Chondrocyte (in vitro differentiated cells): ENCODE measurements at places on chromosomes 5 and 9. TPM values are rescaled to one million over a fixed set of nuclear protein-coding genes. Genes with fewer than 3 reads are reported as not detected.

- DNase-seq, result no peak
Observed at GRCh38 chr5:17276445-17276844, 59.0 kb downstream of the BASP1 start.

SYK gene
- 0.22 to 0.55 TPM in 2 of 3 replicates, not detected in the other for total RNA-seq

MRPS30 gene
- 30.3 to 38.9 TPM (median 32.0 TPM) in 3 replicates for total RNA-seq

LHX6 gene
- not detected in 3 replicates for total RNA-seq

DNA sequence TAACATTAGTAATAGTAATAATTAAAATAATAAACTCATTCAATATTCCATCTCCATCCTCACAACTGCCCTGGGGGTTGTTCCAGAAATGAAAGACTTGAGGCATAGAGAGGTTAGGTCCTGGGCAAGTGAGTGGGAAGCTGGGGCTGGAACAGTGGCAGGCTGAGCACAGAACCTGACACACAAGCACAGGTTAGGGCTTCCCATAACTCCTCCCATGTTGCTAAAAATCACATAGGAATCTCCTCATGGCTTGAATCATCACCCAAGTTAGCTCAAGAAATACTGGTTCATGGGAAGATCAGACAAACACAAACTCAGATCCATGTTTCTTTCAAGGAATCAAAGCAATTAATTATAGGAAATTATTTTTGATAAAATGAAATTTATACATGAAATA is 487.7 kb downstream of the SEMA5A start:
- no peak for DNase-seq

SPINK7 gene
- not detected in 3 replicates for total RNA-seq

DNA sequence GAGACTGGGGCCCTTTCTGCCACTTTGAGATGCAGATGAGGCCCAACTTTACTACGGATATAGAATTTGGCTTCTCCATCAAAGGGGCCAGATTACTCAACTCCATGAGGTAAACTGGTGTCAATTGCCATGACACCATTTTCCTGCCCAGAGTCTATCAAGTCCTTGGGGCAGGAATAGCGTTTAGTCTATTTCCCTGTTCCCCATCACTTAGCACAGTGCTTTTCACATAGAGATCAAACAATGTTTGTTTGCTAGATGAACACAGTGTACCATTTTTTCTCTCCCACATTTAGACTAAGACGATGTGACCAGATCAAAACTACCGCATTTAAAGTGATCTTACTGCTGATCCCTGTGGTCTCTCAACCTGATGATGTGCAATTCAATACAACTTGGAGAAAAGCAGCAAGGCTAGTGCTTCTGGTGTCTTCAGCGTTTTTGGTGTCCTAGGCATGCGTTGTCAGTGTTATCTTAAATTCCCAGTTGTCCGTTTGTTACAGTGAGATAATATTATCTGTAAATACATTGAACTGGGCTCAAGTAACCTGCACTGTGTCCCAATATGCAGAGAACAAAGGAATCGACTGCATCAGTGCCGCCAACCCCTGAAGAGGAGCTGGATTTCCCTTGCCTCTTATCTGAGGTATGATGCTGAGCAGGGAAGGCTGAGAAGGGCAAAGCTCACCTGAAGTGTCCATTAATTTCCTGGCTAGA is 446.2 kb downstream of the PLK2 start:
- no peak for DNase-seq

DNA sequence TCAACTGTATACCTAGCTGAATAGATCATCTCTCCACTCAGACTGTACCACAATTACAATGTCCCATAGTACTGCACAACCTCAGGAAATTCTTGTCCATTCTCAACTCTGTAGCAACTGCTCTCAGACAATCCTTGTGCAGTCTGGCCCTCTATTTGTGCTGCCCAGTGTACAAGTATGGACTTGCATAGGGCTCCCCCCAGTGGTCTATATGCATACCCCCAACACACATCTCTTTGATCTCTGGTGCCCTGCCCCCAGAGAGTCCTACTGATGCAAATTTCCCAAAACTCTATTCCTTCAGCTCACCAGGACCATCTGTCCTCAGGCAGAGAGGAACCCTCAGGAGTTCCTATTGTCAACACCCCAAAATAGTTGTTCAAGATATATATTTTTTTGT is 205.3 kb downstream of the SLCO4C1 start:
- no peak for DNase-seq

DNA sequence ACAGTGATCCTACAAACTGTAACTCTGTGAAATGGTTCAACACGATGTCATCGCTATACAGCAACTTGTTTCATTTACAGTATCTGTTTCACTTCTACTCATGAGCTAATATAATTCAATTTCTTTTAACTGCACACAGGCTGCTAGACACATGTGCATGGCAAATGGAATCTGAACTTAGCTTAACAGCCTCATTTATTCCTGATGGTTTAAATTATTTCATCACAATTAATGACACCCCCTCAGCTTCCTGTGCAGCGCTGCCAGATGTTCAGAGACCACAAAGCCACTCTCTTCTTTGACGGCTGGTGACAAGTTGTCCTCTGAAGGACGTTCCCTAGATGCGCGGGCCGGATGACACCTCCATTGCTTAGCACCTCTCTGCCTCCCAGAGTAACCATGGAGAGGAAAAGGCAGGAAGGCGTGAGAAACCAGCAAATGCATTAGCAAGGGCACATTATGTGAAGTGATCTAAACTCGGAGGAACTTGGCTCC is 191.1 kb downstream of the BNC2 start:
- no peak for DNase-seq

- DNase-seq, result no peak
Observed at GRCh38 chr9:40913928-40914673, 214.4 kb downstream of the FOXD4L6 start.

GRCh38 chr9:2109069-2109650 is 94.0 kb downstream of the SMARCA2 start:
- DNase-seq, result no peak

- peak; percentile 85 for DNase-seq
Observed at GRCh38 chr9:134059661-134060395, 8.0 kb downstream of the BRD3 start.

DNA sequence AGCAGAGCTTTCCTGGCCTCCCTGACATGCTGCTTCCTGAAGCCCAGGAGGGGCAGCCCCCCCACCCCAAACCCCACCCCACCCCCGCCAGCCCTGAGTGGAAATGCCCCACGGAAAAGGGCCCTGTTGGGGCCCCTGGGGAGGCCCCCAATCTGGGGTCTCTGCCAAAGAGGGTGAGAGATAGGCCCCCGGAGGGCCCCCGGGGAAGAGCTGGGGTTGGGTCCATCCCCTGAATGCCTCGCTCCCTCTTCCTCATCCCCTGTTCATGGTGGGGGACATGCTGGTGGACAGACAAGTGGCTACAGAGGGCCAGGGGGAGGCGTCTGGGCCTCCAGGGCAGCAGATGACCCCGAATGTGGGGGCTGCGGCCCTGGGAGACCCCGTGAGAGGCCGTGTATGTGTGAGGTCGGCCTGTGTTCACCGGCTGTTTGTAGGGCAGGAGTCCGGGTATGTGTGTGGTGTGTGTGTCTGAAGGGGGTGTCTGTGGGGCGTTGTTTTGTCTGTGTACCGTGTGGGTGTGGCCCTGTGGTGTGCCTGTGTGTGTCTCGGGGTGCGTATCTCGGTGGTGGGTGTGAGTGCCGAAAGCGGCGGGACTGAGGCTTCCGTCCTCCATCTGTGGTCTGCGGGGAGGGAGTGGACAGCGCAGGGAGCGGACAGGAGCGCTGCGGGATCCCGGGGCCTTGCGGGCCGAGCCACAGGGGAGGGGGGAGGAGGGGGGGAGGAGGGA is 11.3 kb downstream of the C9orf50 start:
- no peak for DNase-seq

- DNase-seq, result no peak
Observed at GRCh38 chr5:32474209-32474854, 29.8 kb upstream of the ZFR start.

DNA sequence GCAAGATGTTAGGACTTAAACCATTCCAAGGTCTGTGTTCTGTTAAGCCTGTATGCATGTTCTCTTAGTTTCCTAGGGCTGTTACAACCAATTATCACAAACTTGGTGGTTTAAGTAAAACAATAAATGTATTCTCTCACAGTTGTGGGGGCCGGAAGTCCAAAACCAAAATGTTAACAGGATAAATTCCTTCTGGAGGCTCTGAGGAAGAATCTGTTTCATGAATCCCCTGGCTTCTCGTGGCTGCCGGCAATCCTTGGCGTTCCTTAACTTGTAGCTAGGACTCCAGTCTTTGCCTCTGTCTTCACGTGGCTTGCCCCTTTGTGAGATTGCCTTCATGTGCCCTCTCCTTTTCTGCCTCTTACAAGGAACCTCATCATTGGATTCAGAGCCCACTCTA is 30.4 kb downstream of the FEM1C start:
- DNase-seq, result no peak

DNA sequence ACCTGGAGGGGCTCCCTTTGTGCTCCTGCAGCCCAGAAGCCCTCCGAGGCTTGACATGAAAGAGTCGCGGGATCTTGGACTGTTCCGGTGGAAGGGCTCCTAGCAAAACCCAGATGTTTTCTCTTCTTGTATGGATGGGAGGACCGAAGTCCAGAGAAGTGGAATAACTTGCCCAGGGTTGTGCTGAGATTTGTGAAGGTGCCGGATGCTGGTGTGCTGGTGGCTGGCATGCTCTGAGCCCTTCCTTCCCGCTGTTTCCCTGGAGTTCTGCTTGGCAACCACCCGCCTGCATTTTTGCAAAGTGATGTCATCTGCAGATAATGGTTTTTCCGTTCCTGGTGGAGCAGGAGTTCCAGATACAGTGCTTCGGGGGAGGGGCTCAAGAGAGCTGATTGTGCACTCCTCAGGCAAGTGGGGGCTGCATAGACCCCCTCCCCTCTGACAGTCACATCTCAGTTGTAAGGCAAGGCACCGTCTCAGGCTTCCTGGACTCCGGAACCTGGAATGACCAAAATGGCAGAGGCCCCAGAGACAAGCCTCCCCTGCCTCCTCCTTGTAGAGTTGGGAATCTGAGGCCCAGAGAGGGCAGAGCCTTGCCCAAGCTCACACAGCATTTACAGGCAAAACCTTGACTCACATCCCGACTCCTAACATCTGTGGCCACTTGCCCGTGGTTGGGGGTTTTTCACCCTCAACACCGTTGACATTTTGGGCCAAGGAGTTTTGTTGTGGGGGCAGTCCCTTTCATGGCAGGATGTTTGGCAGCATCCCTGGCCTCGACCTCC is 157.0 kb downstream of the RGS3 start:
- peak; percentile 83 for DNase-seq
